ENCODE measurements at places on chromosomes 5 and 9. TPM values are rescaled to one million over a fixed set of nuclear protein-coding genes. Genes with fewer than 3 reads are reported as not detected.
A peak's percentile ranks its signal among the peaks of the same experiment; 100 is the strongest.

DNA sequence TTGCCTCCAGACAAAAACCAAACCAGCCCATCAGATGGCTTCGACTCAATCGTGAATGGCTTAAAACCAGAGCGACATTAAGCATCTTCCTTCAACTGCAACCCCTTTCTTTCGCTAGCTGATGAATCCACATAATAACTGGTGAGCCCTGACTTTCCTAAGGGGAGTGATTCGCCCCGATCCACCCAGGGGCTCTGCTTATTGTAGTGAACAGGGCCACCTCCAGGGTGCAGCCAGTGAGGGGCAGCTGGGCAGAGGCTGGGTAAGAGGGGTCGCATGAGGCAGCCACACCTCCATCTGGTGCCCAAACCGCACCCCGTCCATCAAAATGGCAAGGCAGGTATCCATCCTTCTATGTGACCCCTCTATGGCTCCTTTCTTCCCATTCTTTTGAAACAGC is 38.0 kb downstream of the SLC35D2 start:
- no peak for DNase-seq

Gene TJP2
- total RNA-seq, result 1.7 TPM

DNA sequence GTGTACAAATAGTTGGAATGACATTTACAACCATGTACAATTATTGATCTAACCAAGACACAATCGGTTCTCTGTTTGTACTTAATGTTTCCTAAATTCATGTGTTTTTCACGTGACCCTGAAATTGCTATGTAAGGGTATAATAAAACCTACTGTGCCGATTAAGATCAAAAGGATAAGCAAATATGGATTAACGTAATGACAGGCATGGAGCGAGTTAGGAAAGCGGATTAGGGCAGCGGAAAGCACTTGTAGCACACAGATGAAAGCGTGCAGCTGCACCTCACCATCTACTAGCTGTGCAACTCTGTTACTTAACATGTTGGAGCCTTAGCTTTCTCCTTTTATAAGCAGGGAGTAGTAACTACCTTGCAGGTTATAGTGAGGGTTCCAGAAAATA is 38.3 kb upstream of the ZFYVE16 start:
- no peak for DNase-seq

- DNase-seq, result no peak
These were observed 82.7 kb upstream of the OLFM1 start for GRCh38 chr9:135004772-135005171.

DNA sequence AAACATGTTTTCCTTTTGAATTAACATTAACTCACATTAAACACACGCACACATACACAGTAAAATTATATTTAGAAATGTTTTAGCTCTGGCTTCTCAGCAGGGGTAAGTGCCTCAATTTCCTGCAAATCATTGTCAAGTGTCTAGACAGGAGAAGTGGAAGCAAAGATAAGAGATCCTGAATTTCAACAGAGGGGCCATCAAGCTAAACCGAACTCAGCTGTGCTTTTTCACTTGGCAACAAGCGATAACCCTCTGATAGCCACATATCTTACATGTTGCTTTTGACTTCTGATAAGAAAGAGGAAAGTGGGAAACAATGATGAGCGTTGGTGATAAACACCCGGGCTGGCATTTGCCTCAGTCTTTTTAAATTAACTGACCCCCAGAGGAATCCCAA is 79.7 kb upstream of the SPDL1 start:
- DNase-seq, result no peak

- DNase-seq, result no peak
These were observed 1855.5 kb downstream of the MAT2B start for GRCh38 chr5:165360784-165361542.

- DNase-seq, result no peak
These were observed 41.5 kb downstream of the C5orf22 start for GRCh38 chr5:31573494-31574142.

GRCh38 chr5:73793911-73794310 is 167.9 kb downstream of the ARHGEF28 start:
- DNase-seq, result no peak

DNA sequence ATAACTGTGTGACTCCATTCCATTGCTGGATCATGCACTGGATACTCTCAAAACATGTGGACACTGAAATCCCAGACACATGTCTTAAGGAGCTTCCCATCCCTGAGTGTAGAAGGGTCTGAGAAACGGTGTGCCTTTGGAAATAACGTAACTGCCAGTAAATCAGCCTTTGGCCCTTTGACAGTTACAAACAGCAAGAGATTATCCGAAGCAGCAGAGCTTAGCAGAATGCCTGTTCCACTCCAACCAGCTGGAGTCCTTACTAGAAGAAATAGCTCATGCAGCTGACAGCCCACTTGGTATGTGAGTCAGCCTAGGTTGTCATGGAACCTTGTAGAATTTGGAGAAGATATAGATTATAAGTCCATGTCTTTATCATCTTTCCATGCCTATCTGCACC is 7.0 kb downstream of the TMEM252 start:
- DNase-seq, result peak; percentile 40

Gene PCDHA1
- 0.03 TPM for total RNA-seq

Gene FOXI1
- total RNA-seq, result not detected

GRCh38 chr5:7615566-7616061 is 219.7 kb downstream of the ADCY2 start:
- DNase-seq, result no peak

- no peak for DNase-seq
These were observed 810.2 kb upstream of the NUDT12 start for GRCh38 chr5:104372796-104373195.

Gene PCDHGA8
- total RNA-seq, result not detected

GRCh38 chr5:8767746-8768145 is 778.1 kb downstream of the SEMA5A start:
- DNase-seq, result no peak

DNA sequence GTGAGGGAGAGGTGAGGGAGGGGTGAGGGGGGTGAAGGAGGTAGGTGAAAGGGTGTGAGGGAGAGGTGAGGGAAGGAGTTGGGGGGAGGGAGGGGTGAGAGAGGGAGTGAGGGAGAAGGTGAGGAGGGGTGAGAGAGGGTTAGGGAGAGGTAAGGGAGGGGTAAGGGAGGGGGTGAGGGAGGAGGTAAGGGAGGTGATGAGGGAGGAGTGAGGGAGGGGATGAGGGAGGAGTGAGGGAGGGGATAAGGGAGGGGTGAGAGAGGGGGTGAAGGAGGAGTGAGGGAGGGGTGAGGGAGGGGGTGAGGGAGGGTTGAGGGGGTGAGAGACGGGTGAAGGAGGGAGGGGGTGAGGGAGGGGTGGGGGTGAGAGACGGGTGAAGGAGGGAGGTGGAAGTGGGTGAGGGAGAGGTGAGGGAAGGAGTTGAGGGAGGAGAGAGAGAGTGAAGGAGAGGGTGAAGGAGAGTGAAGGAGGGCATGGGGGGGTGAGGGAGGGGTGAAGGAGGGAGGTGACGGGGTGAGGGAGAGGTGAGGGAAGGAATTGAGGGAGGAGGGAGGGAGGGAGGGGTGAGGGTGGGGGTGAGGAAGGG is 18.5 kb downstream of the NINJ1 start:
- DNase-seq, result no peak

- no peak for DNase-seq
These were observed 149.7 kb downstream of the GCNT1 start for GRCh38 chr9:76608575-76609273.

GRCh38 chr9:128998462-128998861 is 29.7 kb downstream of the SH3GLB2 start:
- DNase-seq, result no peak

- DNase-seq, result no peak
These were observed 493.9 kb downstream of the NTRK2 start for GRCh38 chr9:85163415-85163814.

Gene MACIR
- 10.4 TPM for total RNA-seq

Gene MAMDC4
- total RNA-seq, result 1.9 TPM

DNA sequence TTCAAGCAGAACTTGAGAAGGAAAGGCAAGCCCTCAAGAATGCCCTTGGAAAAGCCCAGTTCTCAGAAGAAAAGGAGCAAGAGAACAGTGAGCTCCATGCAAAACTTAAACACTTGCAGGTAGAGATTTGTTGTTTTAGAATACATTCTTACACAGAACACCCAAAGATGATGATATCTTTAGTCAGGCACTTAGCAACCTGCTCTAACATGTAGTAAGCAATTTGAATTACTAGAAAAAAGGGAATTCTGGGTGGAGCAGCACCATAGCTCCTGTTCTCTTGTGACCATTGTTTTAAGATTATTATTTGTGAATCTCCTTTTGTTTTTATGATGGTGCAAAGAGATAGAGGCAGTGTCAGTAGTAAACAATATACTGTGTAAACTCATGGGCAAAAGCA is 63.1 kb downstream of the RAB14 start:
- DNase-seq, result no peak

GRCh38 chr9:11192993-11193392 is 580.2 kb upstream of the PTPRD start:
- DNase-seq, result no peak

Gene SCGB3A2
- total RNA-seq, result not detected

DNA sequence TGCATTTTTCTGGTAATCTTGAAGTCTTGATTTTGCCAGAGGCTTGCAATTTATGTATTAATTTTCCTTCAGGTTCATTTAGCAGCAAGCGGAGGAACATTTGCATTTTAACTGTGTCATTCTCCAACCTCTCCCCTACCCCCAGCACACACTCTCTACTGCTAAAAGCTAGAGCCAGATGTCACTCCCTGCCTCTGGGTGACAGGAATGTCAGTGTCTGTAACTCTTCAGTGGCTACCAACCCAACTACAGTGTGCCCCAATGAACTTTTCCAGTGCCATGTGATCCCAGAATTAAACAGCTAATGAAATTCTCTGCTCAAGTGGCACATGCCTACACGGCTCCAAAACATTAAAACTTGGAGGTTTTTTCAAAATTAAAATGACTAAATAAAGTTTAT is 260.3 kb downstream of the GOLPH3 start:
- no peak for DNase-seq

Gene CTXN3
- not detected for total RNA-seq

DNA sequence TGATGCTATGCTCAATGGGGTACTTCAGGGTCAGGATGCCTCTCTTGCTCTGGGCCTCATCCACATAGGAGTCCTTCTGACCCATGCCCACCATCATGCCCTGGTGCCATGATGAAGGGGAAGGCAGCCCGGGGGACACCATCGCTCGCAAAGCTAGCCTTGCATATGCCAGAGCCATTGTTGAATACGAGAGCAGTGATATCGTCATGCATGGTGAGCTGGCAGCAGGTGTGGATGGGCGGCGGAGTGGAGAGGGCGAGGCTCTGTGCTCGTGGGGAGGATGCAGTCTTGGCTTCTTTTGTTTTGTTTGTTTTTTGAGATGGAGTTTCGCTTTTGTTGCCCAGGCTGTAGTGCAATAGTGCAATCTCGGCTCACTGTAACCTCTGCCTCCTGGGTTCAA is 17.2 kb upstream of the SPZ1 start:
- DNase-seq, result no peak

DNA sequence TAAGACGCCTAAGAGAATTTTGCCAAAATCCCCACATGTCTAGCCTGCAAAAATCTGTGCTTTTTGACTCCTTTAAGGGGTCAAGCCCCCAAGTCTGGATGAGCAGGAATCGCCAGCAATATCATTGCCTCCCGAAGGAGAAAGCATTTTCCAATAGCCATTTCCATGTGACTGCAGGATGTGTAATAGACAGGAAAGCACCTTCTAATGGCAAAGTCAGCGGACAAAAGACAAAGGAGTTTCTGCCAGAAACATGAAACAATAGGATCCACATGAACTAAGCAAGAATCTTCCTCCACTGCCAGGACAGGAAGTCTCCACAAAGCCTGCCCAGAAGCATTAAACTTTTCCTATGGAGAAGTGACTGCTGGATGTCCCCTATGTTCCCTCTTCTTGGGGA is 177.1 kb upstream of the PCSK5 start:
- DNase-seq, result no peak

Gene C5
- 15.6 TPM for total RNA-seq

GRCh38 chr9:108078375-108078774 is 588.8 kb upstream of the KLF4 start:
- DNase-seq, result no peak

DNA sequence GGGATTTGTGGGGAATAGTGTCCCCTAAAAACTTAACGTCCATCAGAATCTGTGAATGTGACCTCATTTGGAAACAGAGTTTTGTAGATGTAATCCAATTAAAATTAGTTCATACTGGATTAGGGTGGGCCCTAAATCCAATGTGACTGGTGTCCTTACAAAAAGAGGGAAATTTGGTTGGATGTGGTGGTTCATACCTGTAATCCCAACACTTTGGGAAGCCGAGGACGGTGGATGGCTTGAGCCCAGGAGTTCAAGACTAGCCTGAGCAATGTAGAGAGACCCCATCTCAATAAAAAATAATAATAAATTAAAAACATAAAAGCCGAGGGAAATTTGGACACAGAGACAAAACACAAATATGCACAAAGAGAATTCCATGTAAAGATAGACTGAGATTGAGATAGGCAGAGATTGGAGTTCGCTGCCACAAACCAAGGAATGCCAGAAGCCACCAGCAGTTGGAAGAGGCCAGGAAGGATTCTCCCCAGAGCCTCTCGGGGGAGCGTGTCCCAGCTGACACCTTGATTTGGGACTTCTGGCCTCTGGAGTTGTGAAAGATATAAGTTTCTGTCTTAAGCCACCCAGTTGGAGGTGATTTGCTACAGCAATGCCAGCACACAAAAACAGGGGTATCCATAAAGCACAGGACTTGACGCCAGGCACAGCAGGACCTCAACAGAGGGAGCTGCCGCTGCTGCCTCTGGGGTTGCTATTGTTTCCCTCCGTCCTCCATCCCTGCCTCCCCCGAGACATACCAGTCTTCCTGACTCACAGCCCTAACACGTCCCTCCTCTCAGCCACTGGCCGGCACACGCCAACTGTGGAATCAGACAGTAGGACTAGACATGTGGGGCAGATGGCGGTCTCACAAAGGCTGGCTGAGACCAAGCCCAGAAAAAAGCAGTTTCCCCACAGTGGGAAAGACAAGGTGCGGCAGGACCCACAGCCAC is 73.8 kb upstream of the IL17B start:
- DNase-seq, result no peak

DNA sequence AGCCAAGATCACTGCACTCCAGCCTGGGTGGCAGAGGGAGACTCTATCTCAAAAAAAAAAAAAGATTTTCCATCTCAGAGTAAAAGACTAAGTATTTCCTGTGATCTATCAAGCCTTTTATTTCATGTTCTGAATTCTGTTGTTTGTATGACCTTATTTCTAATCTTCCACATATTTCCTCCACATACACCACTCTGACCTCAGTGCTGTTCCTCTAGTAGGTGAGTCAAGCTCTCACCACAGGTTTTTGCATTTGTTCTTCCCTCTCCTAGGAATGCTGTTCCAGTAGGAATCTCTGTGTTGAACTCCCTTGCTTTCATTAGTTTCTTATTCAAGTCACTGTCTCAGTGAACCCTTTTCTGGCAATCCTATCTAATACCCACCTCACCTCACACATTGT is 68.1 kb downstream of the INVS start:
- no peak for DNase-seq

Measured in G401 (cell line).